ENCODE measurements at places on chromosomes 5 and 9.

DNA sequence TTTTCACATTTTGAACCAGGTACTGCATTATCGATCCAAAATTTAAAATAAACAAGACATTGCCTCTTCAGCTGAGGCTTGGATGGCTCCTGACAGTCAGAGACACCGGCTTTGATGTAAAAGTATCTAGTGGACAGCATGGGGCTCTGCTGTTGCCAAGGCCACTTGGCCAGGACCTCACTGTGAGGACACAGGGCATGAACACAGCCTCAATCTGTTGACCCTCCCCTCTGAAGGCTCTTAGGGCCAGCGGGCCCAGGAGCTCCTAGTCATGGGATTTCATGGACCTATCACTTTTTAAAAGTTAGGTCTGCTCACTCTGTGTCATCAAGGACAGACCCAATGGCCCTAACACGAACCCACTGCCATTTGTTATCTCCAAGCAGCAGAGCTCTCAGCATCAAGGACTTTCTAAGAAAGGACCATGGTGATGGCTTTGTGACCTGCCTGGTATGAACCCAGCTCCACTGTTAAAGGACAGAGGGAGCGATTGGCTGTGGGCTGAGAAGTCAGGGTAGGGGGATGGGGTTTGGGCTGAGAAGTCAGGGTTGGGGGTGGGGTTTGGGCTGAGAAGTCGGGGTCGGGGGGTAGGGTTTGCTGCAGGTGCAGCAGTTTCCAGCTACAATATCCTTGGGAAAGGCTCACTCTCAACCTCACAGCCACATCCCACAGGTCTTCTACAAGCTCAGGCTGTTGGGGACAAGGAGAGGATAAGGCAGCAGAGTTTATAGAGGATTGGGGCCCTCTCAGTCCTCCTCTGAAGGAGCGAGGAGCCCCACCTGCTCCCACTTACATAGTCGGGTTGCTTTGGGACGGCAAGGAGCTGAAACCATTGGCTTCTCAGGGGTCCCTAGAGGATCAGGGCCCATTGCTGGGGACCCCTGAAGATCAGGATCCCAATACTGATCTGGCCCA lies 146.8 kb downstream of the BARX1 start:
- no peak for DNase-seq

DNA sequence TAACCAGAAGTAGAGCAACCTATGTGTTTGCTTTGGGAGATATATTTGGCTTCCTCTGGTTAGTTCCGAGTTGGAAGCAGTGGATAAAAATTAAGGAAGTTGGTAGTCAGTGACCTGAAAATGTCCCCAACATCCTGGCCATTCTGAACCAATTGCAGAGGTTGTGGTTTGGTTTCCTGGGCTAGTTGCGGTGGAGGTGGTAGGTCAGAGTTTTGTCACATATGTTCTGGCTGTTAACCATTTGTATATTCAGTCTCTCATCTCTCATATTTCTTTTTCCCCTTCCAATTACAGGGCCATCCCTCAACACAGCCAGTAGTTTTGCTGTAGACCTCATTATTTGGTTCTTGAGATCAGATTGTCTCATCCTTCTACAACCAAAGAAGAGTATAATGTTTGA lies 1026.9 kb downstream of the PTPRD start:
- no peak for DNase-seq

GRCh38 chr5:159759791-159760290 lies 156.4 kb upstream of the ADRA1B start:
- DNase-seq = no peak

- no peak for DNase-seq
Observed at GRCh38 chr9:123643518-123643917, 286.4 kb downstream of the DENND1A start.

- DNase-seq = no peak
Observed at GRCh38 chr5:145509336-145510136, 325.6 kb downstream of the PRELID2 start.

DNA sequence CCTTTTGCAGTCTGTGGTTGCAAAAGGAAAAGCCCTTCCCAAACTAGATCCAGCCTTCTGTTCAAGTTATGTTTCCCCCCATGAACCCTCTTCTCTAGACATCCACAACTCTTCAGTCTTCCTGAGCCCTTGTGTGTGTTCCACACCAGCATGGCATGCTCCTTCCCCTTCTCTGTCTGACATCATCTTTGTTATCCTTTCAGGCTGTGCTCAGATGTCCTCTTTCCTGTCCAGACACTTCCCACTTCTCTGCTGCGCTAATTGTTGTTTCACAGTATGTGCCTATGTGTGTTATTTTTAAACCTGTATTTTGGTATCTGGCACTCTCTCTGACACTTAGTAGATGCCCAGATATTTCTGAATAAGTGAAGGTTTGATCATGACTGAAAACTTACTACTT lies 38.2 kb downstream of the FOCAD start:
- no peak for DNase-seq

DNA sequence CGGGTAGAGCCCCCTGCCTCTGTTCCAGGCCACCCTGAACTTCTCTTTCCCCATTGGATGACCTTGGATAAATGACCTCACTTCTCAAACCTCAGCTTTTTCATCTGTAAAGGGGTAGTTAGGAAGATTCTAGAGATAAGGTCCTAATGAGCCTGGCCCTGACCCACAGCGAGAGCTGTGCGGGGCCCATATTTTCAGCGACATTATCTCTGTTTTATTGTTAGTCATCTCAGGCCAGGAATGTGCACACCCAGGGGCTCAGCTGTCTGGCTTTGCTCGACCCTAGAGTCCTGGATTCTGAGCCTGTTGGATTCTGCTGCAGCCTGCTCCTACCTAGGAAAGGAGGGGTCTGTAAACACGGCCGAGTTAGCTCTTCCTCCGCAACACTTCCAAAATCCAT lies 81.2 kb upstream of the LMX1B start:
- DNase-seq = no peak

DNA sequence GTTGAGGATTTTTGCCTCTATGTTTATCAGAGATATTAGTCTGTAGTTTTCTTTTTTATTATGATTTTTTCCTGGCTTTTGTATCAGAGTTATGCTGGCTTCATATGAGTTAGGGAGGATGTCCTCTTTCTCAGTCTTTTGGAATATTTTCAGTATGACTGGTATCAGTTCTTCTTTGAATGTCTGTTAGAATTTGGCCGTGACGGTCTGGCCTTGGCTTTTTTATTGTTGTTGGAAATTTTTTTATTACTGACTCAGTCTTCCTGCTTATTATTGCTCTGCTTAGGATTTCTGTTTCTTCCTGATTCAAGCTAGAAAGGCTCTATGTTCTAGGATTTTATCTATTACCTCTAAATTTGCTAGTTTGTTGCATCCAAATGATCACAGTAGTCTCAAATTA lies 421.9 kb downstream of the CDH10 start:
- DNase-seq = no peak

DNA sequence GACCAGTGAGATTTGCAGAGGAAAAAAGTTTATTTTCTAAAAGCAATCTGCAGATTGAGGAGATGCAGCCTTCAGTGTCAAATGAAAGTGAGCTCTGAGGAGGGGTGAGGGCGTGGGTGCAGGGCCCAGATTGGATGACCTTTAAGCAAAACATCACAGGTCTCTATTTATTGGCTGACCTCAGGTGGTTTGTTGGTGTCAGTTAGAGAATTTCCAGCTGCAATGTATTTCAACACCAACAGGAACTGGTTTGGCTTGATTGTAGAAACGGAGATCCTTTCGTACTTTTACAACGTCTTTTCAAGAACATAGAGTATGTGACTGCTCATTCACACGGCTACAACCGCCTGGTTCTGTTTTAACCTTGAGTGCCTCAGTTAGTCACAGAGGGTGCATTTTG lies 1069.1 kb downstream of the EFNA5 start:
- no peak for DNase-seq

DNA sequence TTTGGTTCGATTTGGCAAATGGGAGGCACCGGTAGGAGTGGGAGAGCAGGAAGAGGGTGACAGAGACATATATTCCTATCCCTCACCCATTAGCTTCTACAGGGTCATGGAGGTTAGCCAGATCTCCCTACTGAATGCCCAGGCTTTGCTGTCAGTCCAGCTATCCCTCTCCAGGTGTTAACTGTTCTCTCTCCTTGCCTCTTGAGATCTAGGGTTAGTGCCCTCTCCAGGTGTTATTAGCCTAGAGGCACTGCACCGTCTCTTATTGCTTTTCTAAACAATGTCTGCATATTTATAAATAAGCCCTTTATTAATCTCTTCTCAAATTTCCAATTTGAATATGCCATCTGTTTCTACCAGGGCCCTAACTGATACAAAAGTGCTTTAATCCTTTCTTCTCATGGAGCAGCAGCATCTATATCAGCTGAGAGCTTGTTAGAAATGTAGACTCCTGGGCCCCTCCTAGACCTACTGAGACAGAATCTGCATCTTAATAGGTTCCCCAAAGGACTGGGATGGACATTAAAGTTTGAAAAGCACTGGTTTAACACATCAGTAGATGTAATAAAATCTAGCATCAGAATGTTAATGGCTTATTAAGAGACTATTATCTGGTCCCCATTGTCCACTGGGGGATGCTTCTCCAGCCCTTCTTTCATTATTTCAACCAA lies 322.5 kb upstream of the SLC24A2 start:
- DNase-seq = no peak

DNA sequence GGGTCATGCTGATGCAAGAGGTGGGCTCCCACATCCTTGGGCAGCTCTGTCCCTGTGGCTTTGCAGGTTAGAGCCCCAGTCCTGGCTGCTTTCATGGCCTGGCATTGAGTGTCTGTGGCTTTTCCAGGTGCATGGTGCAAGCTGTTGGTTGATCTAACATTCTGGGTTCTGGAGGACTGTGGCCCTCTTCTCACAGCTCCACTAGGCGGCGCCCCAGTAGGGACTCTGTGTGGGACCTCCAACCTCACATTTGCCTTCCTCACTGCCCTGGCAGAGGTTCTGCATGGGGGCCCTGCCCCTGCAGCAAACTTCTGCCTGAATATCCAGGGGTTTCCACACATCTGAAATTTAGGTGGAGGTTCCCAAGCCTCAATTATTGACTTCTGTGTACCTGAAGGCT lies 150.1 kb downstream of the NNT start:
- DNase-seq = no peak

- DNase-seq = no peak
Observed at GRCh38 chr9:71741926-71742648, 26.2 kb downstream of the CEMIP2 start.

GRCh38 chr9:1982074-1982473 lies 33.1 kb upstream of the SMARCA2 start:
- no peak for DNase-seq

GRCh38 chr9:70563431-70564204 lies 149.2 kb upstream of the KLF9 start:
- peak; percentile 33 for DNase-seq

- DNase-seq = no peak
Observed at GRCh38 chr5:96064877-96065276, 103.2 kb upstream of the ELL2 start.

GRCh38 chr5:84057211-84057610 lies 327.5 kb downstream of the EDIL3 start:
- no peak for DNase-seq

DNA sequence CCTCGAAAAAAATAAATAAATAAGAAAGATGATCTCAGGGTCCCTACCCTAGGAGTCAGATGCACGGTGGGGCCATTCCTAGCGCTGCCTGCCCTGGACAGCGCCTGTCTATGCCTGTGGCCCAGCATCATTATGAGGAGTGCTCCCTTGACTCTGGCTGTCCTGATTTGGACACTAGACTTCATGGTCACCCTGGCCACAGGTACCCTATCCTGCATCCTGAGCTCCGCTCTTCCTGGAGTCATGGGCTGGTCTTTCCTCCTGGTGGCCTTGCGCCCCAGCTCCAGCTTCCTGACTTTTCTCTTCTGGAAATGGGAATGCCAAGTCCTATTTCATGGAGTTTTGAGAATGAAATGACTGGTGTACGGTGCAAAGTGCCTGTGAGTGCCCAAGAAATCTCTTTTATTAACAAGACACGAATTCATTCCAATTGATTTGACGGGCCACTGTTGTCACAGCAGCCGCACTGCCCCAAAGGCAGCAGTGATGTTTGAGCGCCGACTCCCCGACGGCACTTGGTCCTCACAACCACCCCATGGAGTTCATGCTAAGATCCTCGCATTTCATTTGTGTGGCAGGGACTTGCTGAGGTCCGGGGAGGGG lies 564 bp upstream of the AIF1L start:
- no peak for DNase-seq

DNA sequence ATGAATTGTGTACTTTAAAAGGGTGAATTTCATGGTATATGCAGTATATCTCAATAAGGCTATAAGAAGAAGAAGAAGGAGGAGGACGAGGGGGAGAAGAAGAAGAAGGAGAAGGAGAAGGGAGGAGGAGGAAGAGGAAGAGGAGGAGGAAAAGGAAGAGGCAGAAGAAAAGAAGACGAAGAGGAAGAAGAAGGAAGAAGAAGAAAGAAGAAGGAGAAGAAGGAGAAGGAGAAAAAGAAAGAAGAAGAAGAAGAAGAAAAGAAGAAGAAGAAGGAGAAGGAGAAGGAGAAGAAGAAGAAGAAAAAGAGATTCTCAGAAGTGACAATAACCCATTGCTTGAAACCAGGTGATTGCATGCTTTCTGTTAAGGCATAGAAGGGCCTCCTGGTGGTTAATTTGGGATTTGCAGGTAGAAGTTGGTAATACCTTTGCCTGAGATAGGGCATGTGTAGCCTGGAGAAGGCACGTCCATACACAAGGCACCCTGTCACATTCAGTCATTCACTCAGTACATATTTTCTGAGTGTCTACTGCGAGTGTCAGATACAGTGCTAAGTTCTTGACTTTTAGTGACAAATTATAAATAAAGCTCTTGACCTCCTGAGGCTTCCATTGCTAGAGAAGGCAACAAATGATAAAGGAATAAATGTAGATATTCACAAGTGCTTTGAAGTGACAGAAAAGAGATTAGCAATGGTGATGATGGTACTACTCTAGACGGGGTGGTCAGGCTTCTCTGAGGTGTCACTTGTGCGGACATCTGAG lies 231.3 kb downstream of the NPR3 start:
- no peak for DNase-seq

DNA sequence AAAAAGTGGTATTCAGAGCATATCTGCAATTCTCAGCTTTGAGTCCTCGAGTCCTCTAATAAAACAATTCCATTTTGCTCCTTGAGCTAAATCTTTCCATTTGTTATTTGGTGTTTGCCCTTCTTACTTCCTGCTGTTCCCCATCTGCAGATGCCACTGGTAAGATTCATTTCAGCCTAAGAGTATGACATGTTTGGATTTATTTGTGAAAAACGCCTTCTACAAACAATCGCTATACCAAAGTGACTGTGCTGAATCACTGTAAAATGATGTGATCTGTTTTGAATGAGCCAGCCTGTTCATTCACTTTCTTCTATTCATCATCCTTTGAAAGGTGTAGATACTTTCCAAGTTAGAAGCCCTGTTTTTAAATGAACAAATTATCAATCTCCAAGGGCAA lies 27.7 kb downstream of the KCTD16 start:
- DNase-seq = no peak

DNA sequence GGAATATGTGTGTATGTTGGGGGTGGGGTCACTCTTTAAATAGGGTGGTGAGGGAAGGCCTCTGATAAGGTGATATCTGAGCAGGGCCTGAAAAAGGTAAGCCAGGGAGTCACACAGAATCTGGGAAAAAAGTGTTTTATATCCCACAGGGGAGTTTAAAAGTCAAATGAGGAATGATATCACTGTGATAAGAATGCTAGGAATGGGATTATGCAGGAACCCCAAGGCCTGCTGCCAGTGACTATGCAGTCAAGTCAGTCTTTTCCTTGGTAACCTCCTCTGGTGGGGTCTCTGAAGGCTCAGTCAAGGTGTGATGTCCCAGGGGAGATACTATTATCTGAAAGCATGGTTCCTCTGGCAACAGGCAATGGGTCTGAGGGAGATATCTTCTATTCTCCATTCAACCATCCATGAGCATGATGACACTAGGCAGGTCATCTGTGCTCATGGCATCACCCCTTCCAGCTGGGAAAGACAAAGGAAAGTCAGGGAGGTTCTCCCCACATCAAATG lies 53.5 kb downstream of the GRIA1 start:
- DNase-seq = no peak

Measured in activated T-cell treated with anti-CD3 and anti-CD28 coated beads for 48 hours (primary cell).